ENCODE measurements at places on chromosomes 1 and 21. TPM values are rescaled to one million over a fixed set of nuclear protein-coding genes. Genes with fewer than 3 reads are reported as not detected.

The FAM177B gene
- not detected for total RNA-seq

The OR2G6 gene
- total RNA-seq = not detected

The VHLL gene
- not detected for total RNA-seq

The C1QC gene
- total RNA-seq = 42.3 TPM

DNA sequence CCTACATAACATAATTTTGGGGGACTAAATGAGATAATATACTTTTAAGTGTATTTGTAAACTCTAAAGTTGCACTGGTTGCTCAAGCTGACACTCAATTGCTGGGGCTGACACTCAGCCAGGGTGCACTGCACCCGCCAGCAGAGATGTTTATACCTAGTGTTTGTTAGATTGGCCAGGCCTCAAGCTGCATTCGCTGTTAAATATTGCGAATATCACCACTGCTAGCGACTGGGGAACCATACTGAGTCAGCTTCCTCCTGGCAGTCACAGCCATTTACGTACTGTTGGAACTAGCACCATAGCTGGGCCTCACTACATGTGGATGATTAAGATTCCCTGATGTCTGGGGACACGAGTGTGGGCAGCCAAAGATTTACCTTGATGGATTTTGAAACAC lies 12.7 kb upstream of the RWDD3 start:
- DNase-seq = no peak

DNA sequence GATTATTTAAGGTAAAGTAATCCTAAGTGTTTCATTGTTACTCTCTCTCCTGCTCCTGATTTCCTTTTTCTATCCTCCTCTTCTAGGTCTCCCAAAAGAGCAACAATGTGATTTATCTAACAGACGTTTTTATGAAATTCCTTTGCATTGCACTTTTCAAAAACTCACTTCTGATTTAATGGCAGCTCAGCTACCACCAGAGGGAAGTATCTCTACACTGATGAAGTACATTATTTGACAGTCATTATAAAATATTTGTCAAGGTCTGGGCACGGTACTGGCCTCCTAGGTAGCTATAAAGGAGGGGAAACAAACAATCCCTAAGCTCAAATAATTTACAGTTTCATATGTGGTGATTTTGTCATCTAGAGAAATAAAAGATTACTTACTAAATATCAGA lies 15.6 kb downstream of the TMPRSS15 start:
- DNase-seq = peak; percentile 11

The OR14I1 gene
- total RNA-seq = not detected

GRCh38 chr1:70745199-70745598 lies 302.4 kb downstream of the PTGER3 start:
- DNase-seq = no peak

DNA sequence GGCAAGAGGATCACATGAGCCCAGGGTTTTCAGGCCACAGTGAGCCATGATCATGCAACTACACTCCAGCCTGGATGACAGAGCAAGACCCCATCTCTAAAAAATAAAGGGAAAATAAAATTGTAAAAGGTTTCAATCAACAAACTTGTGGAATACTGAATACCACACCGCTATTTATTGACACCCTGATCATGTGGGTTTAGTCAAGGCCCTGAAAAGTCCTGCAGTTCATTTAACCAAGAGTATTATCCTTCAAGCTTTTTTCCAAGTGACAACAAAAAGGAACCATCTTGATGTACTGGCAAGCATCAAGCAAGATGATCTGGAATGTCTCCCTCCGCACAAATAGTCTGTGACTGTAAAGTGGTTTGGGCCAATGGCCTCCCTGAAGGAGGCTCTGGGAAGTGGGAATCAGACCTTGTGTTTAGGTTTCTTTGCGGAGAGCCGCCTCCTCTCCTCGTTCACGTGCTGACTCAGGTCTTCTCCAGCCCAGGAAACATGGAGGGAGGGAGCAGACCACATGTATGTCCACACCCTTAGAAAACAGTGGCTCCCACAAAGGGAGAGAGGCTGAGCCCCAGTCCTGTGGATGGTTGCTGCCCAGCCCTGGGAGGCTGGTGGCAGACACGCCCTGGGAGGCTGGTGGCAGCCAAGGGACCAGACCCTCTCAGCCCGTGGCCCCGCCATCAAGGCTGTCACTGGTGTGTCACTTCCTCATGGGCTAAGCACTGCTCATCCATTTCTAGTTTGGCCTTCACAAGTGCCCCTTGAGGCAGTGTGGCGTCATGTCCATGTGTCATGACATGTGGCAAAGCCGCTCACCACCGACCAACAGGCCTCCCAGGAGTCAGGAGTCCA lies 56.7 kb downstream of the RIPK4 start:
- peak; percentile 60 for DNase-seq

DNA sequence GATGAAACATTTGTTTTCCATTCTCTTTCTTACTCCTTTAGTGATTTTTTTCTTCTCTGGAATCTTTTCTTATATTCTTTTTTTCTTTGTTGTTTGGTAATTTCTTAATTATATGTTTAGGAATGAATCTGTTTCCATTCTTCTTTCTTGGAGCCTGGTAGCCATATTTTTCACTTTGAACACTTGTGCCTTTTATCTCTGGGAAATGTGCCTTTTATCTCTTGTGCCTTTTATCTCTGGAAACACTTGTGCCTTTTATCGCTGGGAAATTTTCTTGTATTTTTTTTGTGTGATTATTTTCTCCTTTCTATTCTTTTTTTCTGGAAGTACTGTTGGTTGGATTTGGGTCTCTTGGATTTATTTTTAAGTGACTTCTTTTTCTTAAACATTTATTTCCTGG lies 118.2 kb downstream of the LEPR start:
- no peak for DNase-seq

The TRIM46 gene
- total RNA-seq = 16.9 TPM

The CD247 gene
- 5.3 TPM for total RNA-seq

- DNase-seq = peak; percentile 88
Measured at GRCh38 chr1:37795340-37796125, 1.9 kb downstream of the MANEAL start.

The CRP gene
- not detected for total RNA-seq

- DNase-seq = no peak
Measured at GRCh38 chr1:232655746-232656085, 25.8 kb upstream of the SIPA1L2 start.

DNA sequence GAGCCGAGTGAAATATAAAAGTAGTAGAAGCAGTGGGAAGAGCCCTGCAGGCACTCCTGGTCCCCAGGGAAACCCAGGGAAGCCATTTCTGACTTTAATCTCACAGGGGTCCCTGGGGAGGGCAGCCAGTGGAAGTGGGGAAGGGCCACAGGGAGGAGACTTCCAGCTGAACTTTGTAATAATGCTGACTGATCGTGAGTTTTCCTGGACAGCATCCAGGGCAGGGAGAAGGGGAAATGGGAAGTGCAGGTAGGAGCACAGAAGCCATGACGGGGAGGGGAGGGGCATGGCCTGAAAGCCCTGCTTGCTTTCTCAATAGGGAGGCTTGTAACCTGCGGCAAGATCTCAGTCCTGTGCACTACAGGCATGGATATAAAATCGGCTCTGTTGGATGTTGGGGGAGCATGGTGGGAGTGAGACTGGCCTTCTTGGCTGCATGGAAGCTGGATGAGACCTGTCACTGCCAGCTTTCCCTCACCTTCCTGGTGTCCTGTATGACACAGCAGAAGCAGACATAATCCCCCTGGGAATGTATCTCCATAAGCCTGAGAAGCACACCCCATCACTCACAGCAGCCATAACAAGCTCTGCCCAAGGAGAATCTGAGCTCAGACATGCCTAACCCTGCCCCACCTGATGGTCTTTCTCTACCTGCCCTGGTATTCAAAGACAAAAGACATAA lies 15.1 kb upstream of the MX1 start:
- no peak for DNase-seq

DNA sequence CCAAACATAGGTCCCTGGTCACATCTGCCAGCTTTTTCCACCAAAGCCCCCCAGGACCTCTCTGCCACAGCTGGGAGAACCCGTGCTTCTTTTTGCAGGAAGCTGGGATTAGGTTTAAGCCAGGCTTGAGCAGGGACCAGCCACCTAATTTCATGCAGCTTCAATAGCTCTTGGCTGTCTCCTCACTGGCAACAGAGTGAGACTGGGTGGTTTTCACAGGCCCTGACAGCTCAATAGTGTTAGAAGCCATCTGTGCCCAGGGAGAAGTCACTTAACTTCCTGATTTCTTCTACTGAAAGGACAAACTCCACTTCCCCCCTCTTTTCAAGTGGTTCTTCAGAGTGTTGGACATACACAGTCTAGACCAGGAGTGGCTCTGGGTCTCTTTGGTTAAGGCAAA lies 20.4 kb upstream of the SRSF4 start:
- DNase-seq = peak; percentile 30
